ENCODE measurements at places on chromosomes 1 and 21. TPM values are rescaled to one million over a fixed set of nuclear protein-coding genes. Genes with fewer than 3 reads are reported as not detected.

The SFN gene
- total RNA-seq, result not detected

The PARS2 gene
- total RNA-seq, result 2.2 TPM

The PLEKHA6 gene
- total RNA-seq, result 17.7 TPM

The TNNT2 gene
- 2.6 TPM for total RNA-seq

The LCE6A gene
- total RNA-seq, result not detected

The MEGF6 gene
- 19.3 TPM for total RNA-seq

The FNDC5 gene
- not detected for total RNA-seq

The GUCA2A gene
- 8.8 TPM for total RNA-seq

The SMG5 gene
- 35.7 TPM for total RNA-seq

GRCh38 chr21:46032100-46032499 is 50.5 kb downstream of the COL6A1 start:
- H3K27me3 ChIP-seq, result no peaks in the 10 kb centered on the region
- H3K36me3 ChIP-seq, result no peaks in the 10 kb centered on the region
- H3K4me1 ChIP-seq, result no peaks in the 10 kb centered on the region
- no peak overlapping the region for H3K27ac ChIP-seq
- no peak for DNase-seq
- no peak overlapping the region for H3K4me3 ChIP-seq

DNA sequence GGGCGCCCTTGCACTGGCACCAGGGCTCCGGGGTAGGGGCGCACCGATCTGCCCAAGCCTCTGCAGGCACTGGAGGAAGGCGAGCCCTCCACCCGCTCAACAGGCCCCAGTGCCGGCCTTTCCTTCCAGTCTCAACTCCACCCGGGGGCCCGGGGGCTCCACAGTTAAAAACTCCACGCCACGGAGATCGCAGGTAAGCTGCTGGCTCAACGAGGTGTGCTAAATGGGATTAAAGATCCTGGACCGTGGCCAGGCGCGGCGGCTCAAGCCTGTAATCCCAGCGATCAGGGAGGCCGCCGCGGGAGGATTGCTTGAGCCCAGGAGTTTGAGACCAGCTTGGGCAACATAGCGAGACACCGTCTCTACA is 536 bp downstream of the HSF2BP start:
- no peaks in the 10 kb centered on the region for H3K36me3 ChIP-seq
- peak overlapping the region; percentile 82 for H3K4me3 ChIP-seq
- DNase-seq, result no peak
- peak overlapping the region; percentile 93 for H3K27ac ChIP-seq
- no peaks in the 10 kb centered on the region for H3K27me3 ChIP-seq
- peaks cover 6% of the 10 kb centered on the region for H3K4me1 ChIP-seq

- H3K27me3 ChIP-seq, result no peaks in the 10 kb centered on the region
- no peak overlapping the region for H3K27ac ChIP-seq
- no peak overlapping the region for H3K4me3 ChIP-seq
- no peaks in the 10 kb centered on the region for H3K4me1 ChIP-seq
- DNase-seq, result no peak
These were observed 218.5 kb downstream of the PLA2G4A start for GRCh38 chr1:187047298-187047697.

DNA sequence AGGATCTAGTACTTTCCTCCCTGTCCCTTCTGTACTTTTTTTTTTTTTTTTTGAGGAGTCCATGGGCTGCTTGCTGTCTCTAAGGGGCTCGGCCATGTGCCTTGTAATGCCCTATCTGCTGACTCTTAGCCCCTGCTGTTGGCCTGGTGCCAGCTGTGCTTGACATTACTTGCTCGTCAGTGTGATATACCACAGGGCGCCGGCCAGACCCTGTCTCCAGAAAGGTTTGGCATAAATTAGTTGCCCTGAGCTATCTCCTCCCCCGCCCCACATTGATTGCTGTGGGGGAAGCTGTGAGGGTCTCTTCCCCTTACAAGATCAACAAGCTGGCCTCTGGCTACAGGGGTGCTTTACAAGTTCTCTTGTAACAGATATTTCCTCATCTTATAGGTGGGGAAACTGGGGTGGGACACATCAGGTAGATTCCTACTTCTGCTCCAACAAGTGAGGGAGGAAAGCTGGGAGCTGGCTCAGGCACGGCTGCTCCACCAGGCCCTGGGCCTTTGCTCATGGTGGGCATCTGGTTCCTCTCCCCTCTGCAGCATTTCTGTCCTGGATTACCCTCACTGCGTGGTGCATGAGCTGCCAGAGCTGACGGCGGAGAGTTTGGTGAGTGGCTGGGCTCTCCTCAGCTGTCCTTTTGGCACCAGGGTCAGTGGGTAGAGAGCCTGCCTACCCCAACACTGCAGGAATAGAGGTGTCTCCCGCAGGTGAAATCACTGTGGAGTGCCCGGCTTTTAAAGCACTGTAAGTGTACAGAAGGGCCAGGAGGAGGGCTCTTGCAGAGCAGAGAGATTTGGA is 15.6 kb downstream of the STRIP1 start:
- H3K36me3 ChIP-seq, result peaks cover 7% of the 10 kb centered on the region
- H3K27me3 ChIP-seq, result no peaks in the 10 kb centered on the region
- no peak for DNase-seq
- no peak overlapping the region for H3K4me3 ChIP-seq
- H3K4me1 ChIP-seq, result peaks cover 10% of the 10 kb centered on the region

- no peaks in the 10 kb centered on the region for H3K27me3 ChIP-seq
- no peak for DNase-seq
- no peak overlapping the region for H3K27ac ChIP-seq
- no peaks in the 10 kb centered on the region for H3K36me3 ChIP-seq
These were observed 3.0 kb downstream of the CTRC start for GRCh38 chr1:15441247-15441646.

DNA sequence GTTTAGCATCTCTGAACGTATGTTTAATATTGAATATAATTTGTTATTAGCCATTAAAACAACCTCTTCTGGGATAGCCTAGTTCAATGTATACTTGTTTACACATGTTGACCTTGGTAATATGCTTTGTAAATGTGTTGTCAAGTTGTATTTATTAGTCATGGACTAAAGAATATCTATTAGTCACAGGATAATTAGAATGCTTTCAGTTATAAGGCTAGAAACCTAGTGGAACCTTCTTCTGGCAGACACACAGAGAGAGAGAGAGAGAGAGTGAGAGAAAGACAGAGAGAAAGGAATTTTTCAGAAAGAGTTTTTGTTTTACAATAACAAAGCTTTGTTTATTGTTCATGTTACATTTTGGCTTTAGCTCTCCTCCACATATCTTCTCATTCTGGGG is 181.1 kb upstream of the APP start:
- H3K27ac ChIP-seq, result no peak overlapping the region
- no peaks in the 10 kb centered on the region for H3K36me3 ChIP-seq
- no peak for DNase-seq
- H3K4me1 ChIP-seq, result no peaks in the 10 kb centered on the region

- H3K27me3 ChIP-seq, result no peaks in the 10 kb centered on the region
- no peaks in the 10 kb centered on the region for H3K4me1 ChIP-seq
- no peak overlapping the region for H3K4me3 ChIP-seq
- H3K27ac ChIP-seq, result peak overlapping the region; percentile 61
These were observed 4.2 kb downstream of the PLA2G5 start for GRCh38 chr1:20074055-20074724.

DNA sequence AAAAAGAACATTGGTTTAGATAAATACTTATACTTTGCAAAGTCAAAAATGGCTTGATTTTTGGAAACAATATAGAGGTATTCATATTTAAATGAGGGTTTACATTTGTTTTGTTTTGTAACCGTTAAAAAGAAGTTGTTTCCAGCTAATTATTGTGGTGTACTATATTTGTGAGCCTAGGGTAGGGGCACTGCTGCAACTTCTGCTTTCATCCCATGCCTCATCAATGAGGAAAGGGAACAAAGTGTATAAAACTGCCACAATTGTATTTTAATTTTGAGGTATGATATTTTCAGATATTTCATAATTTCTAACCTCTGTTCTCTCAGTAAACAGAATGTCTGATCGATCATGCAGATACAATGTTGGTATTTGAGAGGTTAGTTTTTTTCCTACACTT is 65.3 kb upstream of the SAMD13 start:
- DNase-seq, result no peak
- no peaks in the 10 kb centered on the region for H3K36me3 ChIP-seq
- H3K27me3 ChIP-seq, result no peaks in the 10 kb centered on the region
- no peak overlapping the region for H3K4me3 ChIP-seq
